Esophagus squamous epithelium (tissue), 5 donors: ENCODE measurements at places on chromosomes 1 and 21. TPM values are rescaled to one million over a fixed set of nuclear protein-coding genes. Genes with fewer than 3 reads are reported as not detected.

The C1QB gene
- total RNA-seq: 201 TPM

The NECAP2 gene
- 38.5 TPM for total RNA-seq

The LRIF1 gene
- 5.9 TPM for total RNA-seq

The LCE2B gene
- total RNA-seq: not detected

The CXADR gene
- 44.2 TPM for total RNA-seq

The ANXA9 gene
- total RNA-seq: 3.4 TPM

The AMIGO1 gene
- 2.7 TPM for total RNA-seq

The AIRE gene
- not detected for total RNA-seq

The KRTAP19-1 gene
- not detected for total RNA-seq

The HSPB7 gene
- total RNA-seq: 4.1 TPM

The ANGPTL3 gene
- not detected for total RNA-seq

The RHOU gene
- total RNA-seq: 0.27 TPM

The KDM5B gene
- total RNA-seq: 50.9 TPM

The OPRD1 gene
- total RNA-seq: not detected

The KCNJ9 gene
- not detected for total RNA-seq

The PHACTR4 gene
- 33.4 TPM for total RNA-seq

- DNase-seq: no peak
Measured at GRCh38 chr1:200795156-200795555, 56.5 kb downstream of the CAMSAP2 start.

DNA sequence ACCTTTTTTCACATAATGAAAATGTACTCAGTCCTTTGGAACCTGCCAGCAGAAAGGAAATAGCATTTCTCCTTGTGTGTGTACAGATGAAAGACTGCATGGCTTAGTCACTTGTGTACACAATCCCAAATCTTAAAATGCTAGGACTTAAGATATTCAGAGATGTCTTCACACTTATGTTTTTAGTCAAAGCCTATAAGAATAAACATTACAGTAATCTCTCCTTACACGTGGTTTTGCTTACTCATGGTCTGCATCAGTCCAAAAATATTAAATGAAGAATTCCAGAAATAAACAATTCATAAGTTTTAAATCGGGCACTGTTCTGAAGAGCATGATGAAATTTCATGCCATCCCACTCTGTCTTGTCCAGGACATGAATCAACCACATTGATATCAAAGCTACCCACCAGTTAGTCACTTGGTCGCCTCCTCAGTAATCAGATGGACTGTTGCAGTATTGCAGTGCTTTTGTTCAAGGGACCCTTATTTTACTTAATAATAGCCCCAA is 75.7 kb upstream of the RRP15 start:
- DNase-seq: no peak

GRCh38 chr1:224149709-224150108 is 33.3 kb upstream of the DEGS1 start:
- no peak for DNase-seq

GRCh38 chr1:227635596-227635995 is 72.2 kb downstream of the ZNF678 start:
- DNase-seq: no peak

GRCh38 chr1:226677027-226678020 is 61.8 kb downstream of the ITPKB start:
- DNase-seq: peak; percentile 43

DNA sequence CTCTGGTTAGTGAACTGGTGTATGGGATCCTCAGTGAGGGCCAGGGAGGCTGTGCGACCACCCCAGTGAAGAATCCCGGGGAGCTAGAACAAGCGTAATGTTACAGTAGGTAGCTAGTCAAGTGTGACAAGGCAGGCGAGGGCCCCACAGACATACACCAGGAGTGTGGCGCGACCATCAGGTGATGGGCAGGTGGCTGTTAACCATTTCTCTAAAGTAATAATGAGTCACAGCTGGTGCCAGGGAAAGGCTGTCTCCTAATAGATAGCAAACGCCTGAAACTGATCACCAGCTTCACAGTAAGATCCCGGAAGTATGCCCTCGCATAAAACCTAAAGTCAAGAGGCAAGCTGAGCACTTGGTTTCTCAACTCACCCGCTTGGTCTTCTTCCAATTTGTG is 40.5 kb upstream of the TARBP1 start:
- no peak for DNase-seq

- no peak for DNase-seq
Measured at GRCh38 chr1:66788231-66788939, 12.7 kb downstream of the INSL5 start.

GRCh38 chr21:43827015-43827611 is 37.7 kb downstream of the RRP1 start:
- DNase-seq: no peak

GRCh38 chr1:2645776-2646175 is 13.0 kb upstream of the MMEL1 start:
- no peak for DNase-seq

DNA sequence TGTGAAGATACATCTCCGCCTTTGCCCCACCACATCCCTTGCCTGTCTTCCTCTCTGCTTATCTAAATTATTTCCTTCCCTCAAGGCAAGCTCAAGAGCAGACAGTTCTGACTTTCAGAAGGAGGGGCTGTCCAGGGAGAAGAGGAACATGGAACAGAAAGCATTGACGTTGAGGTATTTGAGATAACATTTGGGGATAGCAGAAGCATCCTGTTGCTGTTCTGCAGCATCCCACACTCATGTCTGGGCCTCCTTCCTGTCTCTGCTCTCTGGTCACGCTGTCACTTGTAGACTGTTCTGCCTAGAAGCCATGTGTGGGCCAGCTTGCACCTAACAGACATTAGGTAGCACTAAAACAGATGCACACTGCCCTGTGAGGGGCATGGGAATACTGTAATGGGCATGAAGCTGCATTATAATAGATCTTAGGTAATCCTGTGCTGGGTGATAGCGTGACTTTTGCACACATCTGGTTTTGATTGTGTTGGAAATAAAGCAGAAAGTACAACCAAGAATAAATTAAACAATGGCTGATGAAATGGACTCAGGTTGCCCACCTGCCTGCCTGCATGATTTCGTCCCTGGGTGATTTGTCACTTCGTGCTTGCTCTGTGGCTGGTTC is 660 bp upstream of the RD3 start:
- no peak for DNase-seq

DNA sequence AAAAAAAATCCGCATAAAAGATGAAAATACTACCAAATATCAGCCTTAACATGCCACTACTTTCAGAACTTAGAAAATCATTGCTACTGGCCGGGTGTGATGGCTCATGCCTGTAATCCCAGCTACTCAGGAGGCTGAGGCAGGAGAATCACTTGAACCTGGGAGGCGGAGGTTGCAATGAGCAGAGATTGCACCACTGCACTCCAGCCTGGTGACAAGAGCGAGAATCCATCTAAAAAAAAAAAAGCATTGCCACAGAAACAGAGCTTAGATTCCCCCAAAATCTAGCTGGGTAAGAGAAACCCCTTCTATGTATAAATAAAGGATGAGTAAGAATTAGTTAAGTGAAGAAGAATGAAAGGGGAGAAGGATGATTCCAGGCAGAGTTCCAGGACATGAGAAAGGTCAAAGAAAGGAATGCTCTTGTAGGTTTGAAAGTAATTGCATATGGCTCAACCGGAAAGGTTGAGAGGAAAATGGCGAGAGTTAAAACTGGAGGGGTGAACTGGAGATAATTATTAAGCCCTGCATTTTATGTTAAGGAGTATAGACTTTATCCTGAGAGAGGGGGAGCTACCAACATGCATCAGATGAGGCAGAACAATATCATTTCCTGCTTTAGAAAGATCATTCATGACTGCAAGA is 19.7 kb upstream of the NRDC start:
- DNase-seq: no peak

DNA sequence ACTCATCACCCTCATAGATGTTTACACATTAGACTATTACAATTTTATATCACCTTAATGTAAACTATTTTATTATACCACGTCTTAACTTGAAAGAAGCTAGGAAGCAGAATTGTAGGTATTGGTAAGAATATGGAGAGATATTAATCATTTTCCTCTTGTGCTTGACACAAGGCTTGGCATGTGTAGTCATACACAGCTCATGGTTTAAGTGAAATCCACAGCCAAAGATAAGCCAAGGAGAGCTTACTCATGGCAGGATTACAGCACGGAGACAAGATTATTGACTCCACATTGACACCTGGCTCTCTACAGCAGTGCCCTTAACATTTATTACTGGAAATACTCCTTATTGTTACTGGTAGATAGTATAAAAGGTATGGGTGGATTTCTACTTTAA is 68.4 kb upstream of the ADGRL4 start:
- DNase-seq: no peak

GRCh38 chr21:42763581-42764442 is 110.4 kb downstream of the PDE9A start:
- DNase-seq: no peak

- DNase-seq: no peak
Measured at GRCh38 chr21:43794857-43795256, 5.5 kb downstream of the RRP1 start.

DNA sequence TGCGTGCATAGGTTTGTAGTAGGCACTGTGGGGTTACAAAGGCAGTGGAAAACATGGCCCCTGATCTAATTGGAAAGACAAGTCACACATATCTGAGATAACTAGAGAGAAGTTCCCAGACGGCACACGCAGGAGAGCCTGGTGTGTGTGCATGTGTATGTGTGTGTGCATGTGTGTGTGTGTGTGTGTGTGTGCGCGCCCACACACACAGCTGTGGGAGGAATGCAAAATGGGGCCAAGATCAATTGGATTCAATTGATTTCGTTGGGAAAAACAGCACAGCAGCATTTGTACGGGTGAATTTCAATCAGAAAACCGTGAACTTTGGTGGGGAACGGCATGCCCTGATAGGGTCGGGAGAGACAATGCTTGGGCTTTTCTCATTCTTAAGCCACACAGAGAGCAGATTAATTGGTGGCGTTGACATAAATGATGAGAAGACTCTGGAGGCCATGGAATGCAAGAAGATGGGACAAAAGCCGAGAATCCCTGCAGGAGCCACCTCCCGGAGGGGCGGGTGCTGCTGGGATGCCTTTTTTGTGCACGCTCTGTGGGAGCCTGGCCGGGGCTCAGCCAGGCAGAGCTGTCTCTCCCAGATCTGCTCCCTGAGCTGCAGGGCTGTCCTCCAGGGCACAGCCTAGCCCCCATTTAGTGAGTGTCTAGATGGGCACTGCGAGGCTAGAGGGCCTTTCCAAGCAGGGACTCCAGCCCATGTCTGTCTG is 322.0 kb downstream of the CAMTA1 start:
- DNase-seq: no peak

- no peak for DNase-seq
Measured at GRCh38 chr1:206769304-206769731, 1.3 kb upstream of the IL19 start.

- DNase-seq: no peak
Measured at GRCh38 chr1:193014400-193014799, 44.8 kb downstream of the UCHL5 start.

DNA sequence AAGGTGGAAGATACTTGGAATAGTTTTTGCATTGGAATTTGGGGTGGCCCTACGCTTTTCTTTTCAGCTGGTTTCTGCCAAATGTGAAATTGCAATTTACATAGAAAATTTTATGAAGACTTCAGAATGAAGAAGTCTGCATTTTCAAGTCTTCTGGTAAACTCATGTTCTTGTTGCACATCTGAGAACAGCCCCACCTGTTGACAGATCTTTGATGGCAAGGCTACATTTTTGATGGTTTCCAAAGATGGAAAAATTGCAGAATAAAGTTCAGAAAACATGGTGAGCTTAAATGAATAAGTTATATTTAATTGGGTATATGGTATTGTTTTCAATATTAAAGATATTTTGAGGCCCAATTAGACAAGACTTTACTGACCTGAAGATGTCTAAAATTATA is 25.4 kb downstream of the OLFM3 start:
- DNase-seq: no peak

DNA sequence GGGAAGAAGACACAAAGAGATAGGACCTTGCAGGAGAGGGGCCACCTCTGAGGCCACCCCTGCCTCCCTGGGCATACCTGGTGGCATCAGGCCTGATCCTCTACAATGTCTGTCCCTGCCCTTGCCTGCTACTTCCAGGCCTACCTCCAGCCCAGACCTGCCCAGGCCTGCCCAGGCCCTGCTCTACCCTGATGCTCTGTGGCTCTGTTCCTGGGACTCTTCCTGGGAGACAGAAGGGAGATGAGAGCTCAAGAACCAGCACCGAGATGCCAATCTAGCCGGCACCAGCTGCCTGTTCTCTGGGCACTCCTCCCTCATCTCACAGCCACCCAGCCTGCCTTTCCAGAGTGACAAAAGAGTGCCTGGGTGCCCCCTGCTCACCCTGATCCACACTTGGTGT is 2.7 kb downstream of the CELF3 start:
- DNase-seq: no peak

GRCh38 chr1:112618114-112618720 is 724 bp downstream of the ST7L start:
- DNase-seq: no peak
